Liver (tissue), 10 donors: ENCODE measurements at places on chromosomes 16 and 17. TPM values are rescaled to one million over a fixed set of nuclear protein-coding genes. Genes with fewer than 3 reads are reported as not detected.

- peaks cover 11% of the 10 kb centered on the region for H3K4me1 ChIP-seq
- H3K36me3 ChIP-seq, result no peaks in the 10 kb centered on the region
- H3K27ac ChIP-seq, result no peak overlapping the region
- DNase-seq, result no peak
- H3K4me3 ChIP-seq, result no peak overlapping the region
Observed at GRCh38 chr17:59623151-59623550, 3.5 kb downstream of the CLTC start.

The CCL17 gene
- total RNA-seq, result not detected

- H3K4me3 ChIP-seq, result peak overlapping the region; percentile 1
- H3K36me3 ChIP-seq, result peaks cover 2% of the 10 kb centered on the region
- DNase-seq, result no peak
- no peaks in the 10 kb centered on the region for H3K27me3 ChIP-seq
- H3K4me1 ChIP-seq, result peaks cover 15% of the 10 kb centered on the region
Observed at GRCh38 chr16:1707193-1707790, 1.3 kb downstream of the MAPK8IP3 start.

- peaks cover 7% of the 10 kb centered on the region for H3K4me1 ChIP-seq
- no peak overlapping the region for H3K4me3 ChIP-seq
- no peaks in the 10 kb centered on the region for H3K27me3 ChIP-seq
Observed at GRCh38 chr17:59521465-59522126, 43.8 kb upstream of the DHX40 start.

DNA sequence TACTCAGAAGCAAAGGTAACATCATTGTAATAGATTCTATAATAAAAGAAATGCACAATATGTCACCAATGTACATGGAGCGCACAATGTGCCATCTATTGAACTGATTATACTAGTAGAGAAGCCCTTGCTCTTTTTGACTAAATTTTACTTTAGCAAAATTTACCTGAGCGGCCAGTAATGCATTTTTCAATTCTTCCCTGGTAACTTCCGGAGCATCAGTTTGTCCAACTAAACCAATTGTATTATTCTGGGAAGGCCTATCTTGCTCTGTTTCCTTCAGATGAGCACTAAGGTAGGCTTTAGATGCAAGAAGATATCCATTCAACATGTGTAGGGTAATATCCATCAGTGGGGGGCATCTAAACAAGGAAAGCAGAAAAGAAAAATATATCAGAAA is 8.8 kb upstream of the BRIP1 start:
- H3K36me3 ChIP-seq, result peaks cover 17% of the 10 kb centered on the region
- H3K27me3 ChIP-seq, result no peaks in the 10 kb centered on the region
- no peaks in the 10 kb centered on the region for H3K4me1 ChIP-seq
- no peak overlapping the region for H3K4me3 ChIP-seq
- DNase-seq, result no peak

GRCh38 chr17:27421111-27421510 is 35.1 kb upstream of the KSR1 start:
- H3K27me3 ChIP-seq, result no peaks in the 10 kb centered on the region
- no peak overlapping the region for H3K4me3 ChIP-seq
- H3K36me3 ChIP-seq, result no peaks in the 10 kb centered on the region
- no peak overlapping the region for H3K27ac ChIP-seq

DNA sequence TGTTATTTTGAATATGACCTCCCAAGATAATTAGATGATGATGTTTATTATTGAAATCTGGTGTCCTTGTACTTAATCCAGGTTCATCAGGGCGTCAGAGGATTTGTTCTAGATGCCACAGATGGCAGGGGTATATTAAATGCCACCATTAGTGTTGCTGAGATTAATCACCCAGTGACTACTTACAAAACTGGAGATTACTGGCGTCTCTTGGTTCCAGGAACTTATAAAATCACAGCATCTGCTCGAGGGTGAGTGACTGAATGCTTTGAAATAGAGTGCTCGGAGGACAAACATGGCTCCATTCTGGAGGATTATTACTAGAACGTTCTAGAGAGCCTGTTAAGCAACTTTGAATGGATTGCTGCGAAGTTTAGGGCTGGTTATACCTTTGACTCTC is 33.5 kb upstream of the GOSR1 start:
- DNase-seq, result no peak
- no peak overlapping the region for H3K4me3 ChIP-seq
- no peaks in the 10 kb centered on the region for H3K27me3 ChIP-seq
- no peak overlapping the region for H3K27ac ChIP-seq
- H3K4me1 ChIP-seq, result no peaks in the 10 kb centered on the region
- H3K36me3 ChIP-seq, result peaks cover 10% of the 10 kb centered on the region

DNA sequence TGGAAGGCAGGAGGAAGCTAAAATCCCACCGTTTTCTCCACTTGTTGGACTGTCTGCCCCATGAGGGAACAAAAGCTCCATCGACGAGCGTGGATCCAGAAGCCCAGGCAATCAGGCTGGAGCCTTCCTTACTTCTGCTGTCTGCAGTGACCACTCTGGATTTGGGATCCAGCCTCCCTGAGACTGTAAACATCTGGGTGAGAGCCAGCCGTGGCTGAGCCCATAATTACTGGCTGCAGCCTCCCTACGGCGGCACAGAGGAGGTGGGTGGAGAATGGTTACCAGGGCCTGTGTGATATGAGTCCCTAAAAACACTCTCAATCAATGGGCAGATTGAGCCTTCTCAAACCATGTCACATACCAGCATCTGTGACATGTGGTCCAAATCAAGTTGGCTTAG is 158.2 kb downstream of the FOXL1 start:
- H3K27ac ChIP-seq, result no peak overlapping the region
- no peaks in the 10 kb centered on the region for H3K4me1 ChIP-seq
- H3K4me3 ChIP-seq, result no peak overlapping the region

- DNase-seq, result no peak
- no peaks in the 10 kb centered on the region for H3K27me3 ChIP-seq
- H3K36me3 ChIP-seq, result peaks cover 10% of the 10 kb centered on the region
- H3K27ac ChIP-seq, result no peak overlapping the region
Observed at GRCh38 chr17:17511293-17511741, 15.1 kb upstream of the RASD1 start.

DNA sequence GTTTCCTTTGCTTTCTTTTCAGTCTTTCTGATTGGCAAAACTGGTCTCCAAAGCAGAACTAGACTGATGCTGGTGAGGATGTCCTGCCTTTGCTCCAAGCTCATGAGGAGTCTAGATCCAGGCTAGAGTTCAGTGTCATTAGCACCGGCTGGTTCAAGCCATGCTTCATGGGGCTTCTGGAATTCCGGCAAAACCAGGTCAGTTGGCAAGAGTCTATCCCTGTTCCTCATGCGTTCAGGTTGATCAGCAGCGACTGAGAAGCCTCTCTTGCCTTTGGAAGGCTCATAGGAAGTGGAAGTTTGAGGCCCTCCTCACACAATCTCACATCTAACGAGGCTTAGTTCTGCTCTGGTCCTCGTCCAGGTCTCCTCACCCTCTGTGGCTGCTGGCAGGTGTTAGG is 194.3 kb downstream of the HS3ST3A1 start:
- H3K27me3 ChIP-seq, result no peaks in the 10 kb centered on the region
- H3K27ac ChIP-seq, result no peak overlapping the region
- H3K36me3 ChIP-seq, result no peaks in the 10 kb centered on the region

The METTL9 gene
- total RNA-seq, result 22.8 TPM

DNA sequence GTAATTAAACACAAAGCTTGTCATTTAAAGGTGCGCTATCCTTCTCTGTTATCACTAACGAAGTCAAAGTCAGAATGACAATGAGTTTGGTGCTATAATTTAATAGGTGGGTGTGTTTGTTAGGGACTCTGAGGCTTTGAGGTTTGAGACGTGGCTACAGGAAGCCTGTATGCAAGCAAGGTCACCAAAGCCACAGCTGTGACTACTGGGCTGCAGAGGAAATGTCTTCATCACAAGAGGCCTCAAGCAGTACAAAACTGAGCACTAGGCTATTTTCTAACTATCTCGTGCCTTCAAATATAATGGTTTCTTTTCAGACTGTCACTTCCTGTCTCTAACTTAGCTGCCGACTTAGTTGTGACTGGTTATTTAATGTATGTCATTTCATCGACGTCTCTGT is 141.2 kb downstream of the AATF start:
- H3K4me1 ChIP-seq, result no peaks in the 10 kb centered on the region
- H3K27me3 ChIP-seq, result no peaks in the 10 kb centered on the region
- H3K27ac ChIP-seq, result no peak overlapping the region
- DNase-seq, result no peak

The TPSB2 gene
- total RNA-seq, result 0.67 TPM

GRCh38 chr16:50956637-50957036 is 194.4 kb downstream of the SALL1 start:
- DNase-seq, result no peak
- H3K27ac ChIP-seq, result no peak overlapping the region
- H3K36me3 ChIP-seq, result no peaks in the 10 kb centered on the region
- H3K4me1 ChIP-seq, result peaks cover 8% of the 10 kb centered on the region
- no peak overlapping the region for H3K4me3 ChIP-seq
- no peaks in the 10 kb centered on the region for H3K27me3 ChIP-seq

The CEP295NL gene
- total RNA-seq, result 1.0 TPM

- no peaks in the 10 kb centered on the region for H3K36me3 ChIP-seq
- no peak overlapping the region for H3K4me3 ChIP-seq
- H3K4me1 ChIP-seq, result peaks cover 20% of the 10 kb centered on the region
- no peaks in the 10 kb centered on the region for H3K27me3 ChIP-seq
Observed at GRCh38 chr17:81958633-81959342, 2.2 kb downstream of the NOTUM start.

DNA sequence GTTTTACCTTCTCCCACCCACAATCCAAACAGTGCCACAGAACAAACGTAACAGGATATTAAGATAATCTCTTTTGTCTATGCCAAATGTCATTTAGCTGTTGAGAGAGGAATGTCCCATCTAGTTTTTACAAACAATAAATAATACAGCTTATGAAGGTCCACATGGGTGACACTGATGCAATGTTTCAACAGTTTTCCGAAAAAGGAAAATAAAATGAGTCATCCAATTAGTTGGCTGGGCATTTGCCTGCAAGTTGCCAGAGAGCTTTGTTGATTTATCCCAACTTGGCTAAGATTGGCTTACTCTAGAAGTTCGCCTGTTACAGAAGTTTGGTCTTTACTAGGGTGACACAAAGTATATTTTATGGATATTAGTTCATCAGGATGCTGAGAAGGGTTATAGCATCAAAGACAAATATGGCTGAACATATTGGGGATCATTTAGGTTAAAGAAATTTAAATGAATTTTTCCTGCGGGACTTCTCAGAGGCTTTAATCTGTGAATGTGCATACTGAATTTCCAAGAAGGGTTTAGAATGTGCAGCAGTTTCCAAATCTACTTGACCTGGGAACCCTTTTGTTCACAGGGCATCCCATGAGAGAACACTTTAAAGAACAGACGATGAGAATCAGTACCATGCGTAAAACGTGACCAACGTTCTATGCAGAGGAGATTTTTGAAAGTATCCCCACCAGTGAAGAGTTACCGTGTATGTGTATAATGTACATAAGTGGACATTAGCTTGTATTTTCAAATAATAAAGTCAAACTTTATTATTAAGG is 73.1 kb downstream of the CDH13 start:
- no peak overlapping the region for H3K4me3 ChIP-seq
- no peaks in the 10 kb centered on the region for H3K4me1 ChIP-seq
- DNase-seq, result no peak
- peak overlapping the region; percentile 7 for H3K27ac ChIP-seq
- H3K36me3 ChIP-seq, result no peaks in the 10 kb centered on the region

The KCNH6 gene
- not detected for total RNA-seq

GRCh38 chr16:53041320-53042051 is 11.2 kb downstream of the CHD9NB start:
- no peak for DNase-seq
- no peaks in the 10 kb centered on the region for H3K27me3 ChIP-seq
- H3K36me3 ChIP-seq, result no peaks in the 10 kb centered on the region
- H3K27ac ChIP-seq, result no peak overlapping the region
- H3K4me3 ChIP-seq, result no peak overlapping the region
- no peaks in the 10 kb centered on the region for H3K4me1 ChIP-seq

DNA sequence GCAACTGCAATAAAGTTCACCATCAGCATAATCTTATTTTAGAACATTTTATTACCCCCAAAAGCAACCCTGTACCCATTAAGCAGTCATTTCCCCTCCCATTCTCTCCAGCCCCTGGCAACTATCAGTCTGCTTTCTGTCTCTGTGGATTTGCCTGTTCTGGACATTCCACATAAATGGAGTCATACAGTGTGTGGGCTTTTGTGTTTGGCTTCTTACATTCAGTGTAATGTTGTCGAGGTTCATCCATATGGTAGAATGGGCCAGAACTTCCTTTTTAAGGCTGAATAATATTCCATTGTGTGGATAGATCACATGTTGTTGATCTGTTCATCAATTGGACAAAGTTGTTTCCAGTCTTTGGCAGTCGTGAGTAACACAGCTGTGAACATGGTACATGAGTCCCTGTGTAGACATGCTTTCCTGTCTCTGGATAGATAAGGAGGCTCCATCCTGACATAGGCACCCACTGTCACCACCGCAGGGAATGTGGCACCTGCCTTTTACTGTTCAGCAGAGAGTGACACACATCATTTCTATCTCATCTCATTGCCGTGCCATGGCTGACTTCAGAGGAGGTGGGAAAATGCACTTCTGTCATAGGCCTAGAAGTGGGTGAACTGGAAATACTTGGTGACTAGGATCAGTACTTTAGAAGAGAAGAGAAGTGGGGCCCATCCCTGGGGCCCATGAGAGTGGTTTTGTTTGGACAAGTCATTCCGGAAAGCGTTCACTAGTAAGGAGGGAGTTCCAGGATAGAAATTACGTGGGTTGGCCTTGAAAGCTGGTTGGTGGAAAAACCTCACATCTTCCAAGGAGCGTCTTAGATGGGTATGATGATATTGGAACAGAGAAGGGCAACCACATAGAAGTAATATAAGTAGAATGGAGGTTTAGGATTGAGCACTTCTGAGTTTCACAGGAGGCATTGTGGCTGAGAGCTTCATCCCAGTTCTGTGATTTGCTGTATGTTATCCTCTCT is 25.8 kb downstream of the EPN2 start:
- no peak overlapping the region for H3K4me3 ChIP-seq
- H3K36me3 ChIP-seq, result no peaks in the 10 kb centered on the region
- H3K4me1 ChIP-seq, result peaks cover 16% of the 10 kb centered on the region
- no peak overlapping the region for H3K27ac ChIP-seq

DNA sequence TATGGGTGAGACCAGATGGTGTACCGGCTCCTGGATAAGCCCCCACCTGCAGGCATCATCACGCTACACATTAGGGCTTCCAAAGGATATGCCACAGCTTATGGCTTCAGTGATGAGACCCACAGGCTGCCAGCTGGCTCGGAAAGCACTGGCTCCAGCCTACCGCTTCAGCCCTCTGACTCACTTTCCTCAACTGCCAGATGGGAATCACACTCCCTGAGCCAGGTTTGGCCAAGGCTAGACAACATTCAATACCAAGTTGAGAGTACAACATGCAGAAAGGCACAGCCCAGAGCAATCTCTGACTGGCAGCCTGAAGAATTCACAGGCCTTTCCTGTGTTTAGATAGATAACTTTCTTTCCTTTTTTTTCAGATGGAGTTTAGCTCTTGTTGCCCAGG is 10.3 kb downstream of the CENPV start:
- no peak overlapping the region for H3K4me3 ChIP-seq
- H3K4me1 ChIP-seq, result no peaks in the 10 kb centered on the region
- no peak for DNase-seq
- H3K36me3 ChIP-seq, result no peaks in the 10 kb centered on the region

GRCh38 chr17:30824002-30824355 is 513 bp downstream of the CRLF3 start:
- H3K4me3 ChIP-seq, result peak overlapping the region; percentile 88
- H3K27me3 ChIP-seq, result no peaks in the 10 kb centered on the region
- H3K4me1 ChIP-seq, result peaks cover 12% of the 10 kb centered on the region

GRCh38 chr17:44187131-44187899 is 543 bp downstream of the TMUB2 start:
- H3K36me3 ChIP-seq, result peaks cover 13% of the 10 kb centered on the region
- peaks cover 7% of the 10 kb centered on the region for H3K4me1 ChIP-seq
- peak overlapping the region; percentile 97 for H3K27ac ChIP-seq
- DNase-seq, result no peak
- H3K4me3 ChIP-seq, result peak overlapping the region; percentile 69
